Hippocampal formation (tissue), 2 donors: ENCODE measurements at places on chromosomes 11 and 22.

DNA sequence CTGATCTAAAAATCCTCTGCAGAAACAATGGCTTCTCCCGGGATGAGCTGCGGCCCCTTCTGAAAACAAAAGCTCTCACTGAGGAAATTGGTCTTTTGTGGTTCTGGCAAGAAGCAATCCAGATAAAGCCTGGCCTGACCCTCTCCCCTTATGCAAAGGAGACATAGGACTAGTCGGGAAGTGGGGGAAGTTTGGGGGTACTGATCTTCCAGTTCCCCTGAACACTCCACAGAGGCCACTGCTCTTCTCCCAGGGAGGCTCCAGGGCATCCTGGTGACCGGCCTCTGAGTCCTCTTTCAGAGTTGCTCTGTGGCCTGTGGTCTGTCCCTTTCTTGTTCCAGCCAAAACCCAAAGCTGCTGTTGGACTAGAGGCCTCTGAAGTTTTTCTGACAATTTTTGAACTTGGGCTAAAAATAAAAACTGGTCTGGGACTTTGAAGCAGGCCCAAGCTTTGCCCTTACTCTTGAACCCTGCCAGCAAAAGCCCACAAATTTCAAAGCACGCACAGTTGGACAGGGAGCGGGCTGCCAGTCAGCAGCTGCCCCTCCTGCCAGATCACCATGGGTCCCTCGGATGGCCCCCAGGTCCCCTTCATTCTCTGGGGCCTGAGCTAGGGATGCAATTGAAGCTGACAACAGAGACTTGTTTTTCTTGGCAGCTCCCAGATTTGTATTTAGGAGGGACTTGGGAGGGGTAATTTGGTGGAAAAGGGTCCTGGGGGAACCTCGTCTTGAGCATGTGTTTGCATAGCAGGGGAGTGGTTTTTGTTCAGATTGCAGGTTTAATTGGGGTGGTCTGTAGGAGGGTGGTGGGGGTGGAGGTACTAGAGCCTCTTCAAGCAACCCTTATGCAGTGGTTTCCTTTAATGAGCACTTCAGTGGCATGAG is 381.6 kb upstream of the CADM1 start:
- DNase-seq: no peak

- no peak for DNase-seq
Observed at GRCh38 chr11:32213223-32213622, 122.3 kb downstream of the RCN1 start.

DNA sequence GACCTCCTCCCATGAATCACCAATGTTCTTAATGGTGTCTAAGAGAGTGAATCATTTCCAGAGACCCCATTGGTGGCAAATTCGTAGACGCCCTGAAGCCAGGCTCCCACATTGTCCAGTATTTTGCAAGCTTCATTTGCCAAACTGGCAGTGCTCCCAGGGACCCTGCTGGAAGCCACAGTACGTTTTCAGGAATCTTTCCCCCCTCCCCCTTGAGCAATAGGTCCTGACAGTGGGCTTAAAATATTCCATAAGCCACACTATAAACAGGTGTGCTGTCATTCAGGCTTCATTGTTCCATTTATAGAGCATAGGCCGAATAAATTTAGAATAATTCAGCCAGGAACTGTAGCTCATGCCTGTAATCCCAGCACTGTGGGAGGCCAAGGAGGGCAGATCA is 125.3 kb downstream of the MORC2 start:
- DNase-seq: no peak

DNA sequence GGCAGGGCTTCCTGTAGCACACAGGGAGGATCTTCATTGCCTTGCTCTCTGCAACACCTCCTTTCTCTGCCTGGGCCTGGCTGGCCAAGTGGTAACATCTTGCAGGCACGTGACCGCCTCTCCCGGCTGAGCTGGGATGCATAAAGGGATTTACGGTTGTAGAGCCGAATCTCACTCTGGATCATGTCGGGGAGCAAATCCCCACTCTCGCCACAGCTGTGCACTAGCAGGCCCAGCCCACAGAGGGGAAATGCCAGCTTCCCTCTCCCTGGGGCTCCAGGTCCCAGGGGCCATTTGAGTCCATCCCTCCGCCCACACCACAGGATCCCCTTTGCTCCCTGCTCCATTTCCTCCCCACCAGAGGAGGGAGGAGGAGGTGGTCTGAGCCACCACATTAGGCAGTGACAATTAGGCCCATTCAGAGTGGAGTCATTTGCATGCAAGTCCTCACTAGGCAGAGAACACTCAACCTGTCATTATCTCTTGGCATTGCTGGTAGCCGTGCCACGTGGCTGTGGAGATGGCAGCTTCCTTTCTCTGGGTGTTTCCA is 196.7 kb downstream of the DSCAML1 start:
- peak; percentile 76 for DNase-seq

DNA sequence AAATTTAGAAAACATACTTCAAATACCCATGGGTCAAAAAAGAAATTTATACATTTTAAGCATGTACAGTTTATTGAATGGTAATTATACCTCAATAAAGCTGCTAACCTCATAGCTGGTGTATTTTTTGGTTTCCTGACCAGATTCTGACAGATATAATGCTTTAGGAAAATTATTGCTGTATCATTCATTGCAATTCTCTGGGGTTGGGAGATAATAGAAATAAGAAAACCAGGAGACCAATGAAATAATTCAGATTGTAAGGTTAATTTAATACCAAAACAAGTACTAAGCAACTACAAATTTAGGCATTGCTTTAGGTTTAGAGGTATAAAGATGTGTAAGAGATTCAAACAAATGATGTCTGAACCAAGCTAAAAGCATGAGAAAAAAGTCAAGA is 120.1 kb downstream of the ENTHD1 start:
- DNase-seq: no peak
